ENCODE measurements at places on chromosomes 5 and 9.
A peak's percentile ranks its signal among the peaks of the same experiment; 100 is the strongest.

GRCh38 chr5:177085985-177086653 is 596 bp upstream of the FGFR4 start:
- no peak for DNase-seq

DNA sequence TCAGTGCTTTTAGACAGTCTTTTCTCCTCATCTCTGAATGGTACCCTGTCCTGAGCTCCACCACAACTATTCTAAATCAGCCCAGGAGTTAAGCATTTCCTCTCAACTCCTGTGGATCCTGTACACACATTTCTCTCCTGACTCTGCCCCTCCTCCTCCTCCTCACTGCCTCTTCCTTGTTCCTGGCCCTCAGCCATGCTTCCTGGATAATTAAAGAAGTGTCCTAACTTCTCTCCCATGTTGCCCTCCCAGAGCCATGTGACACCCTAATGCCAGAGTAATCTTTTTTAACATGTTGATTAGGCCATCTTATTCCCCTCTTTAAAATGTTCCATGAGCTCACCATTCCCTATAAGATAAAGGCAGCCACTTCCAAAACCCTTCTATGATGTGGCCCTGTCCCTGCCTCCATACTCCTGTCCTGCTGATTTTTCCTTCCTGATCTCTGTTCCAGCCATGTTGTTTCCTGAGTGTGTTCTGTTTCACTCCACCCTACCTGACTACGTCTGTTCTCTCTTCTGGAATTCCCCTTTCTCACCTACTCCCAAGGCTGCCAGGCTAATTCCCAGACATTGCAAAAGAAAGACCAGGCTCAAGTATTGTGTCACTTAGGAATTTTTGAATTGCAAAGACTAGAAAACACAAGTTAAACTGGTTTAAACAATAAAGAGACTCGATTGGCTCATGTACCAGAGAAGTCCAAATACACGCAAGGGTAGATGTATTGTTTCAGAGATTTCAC is 295.2 kb downstream of the MAST4 start:
- no peak for DNase-seq

DNA sequence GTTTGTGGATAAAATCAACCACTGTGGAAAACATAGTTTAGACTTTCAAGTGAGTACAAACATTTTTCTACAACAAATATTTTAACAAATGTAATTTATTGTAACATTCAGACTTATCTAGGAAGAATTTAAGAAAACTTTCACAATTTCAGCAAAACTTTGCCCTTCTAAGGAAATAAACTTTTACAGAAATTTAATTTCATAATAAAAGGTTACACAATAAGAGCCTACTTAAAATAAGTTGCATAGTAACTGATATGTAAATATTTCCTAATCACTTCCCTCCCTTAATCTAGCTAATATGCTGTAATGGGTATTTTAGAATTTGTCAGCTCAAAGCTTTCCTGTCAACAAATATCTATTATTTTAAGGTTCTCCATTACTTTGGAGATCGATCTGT is 1899.9 kb downstream of the MAT2B start:
- DNase-seq = no peak

DNA sequence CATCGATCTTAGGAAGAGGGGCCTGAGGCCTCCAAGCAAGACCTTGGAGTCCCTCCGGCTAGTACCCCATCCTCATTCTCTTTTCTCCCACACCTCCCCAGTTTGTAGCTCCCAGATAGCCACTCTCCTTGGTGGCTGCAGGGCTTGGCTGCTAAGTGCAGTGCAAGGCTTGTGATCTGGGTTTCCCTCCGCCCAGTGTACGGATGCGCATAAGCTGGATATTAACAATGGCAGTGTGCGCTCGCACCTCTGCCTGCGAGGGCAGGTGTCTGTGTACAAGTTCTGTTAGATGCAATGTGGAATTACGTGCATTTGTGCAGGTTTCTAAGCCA is 71.0 kb upstream of the TBCA start:
- no peak for DNase-seq

- DNase-seq = no peak
Measured at GRCh38 chr9:82090046-82090445, 101.5 kb downstream of the SPATA31D1 start.

DNA sequence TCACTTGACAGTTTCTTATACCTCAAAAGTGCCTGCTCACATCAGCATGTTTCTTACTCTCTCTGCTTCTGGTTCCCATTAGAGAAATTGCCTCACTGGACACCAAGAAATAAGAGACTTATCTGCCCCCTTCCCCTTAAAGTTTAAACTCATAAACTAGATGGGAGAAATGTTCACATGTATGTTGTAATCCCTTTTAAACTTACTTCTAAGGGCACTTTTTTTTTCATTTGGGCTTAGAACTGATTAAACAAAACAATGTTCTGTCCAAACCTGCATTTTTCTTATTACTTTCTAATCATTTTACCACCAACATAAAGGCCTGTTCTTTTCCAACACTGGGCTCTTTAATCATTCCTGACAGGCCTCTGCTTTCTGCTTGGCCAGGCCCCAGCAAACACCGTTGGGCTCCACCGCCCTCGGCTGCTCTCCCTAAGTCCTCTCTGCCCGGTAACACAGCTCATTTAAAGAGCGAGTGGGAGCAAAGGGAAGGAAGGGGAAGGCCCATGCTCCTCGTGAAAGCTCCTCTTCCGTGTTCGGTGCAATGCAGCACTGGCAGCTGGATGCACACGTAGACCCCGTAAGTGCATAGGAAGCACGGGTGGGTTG is 53.4 kb downstream of the ROR2 start:
- peak; percentile 84 for DNase-seq

Data from WERI-Rb-1 (cell line).